ENCODE measurements at places on chromosomes 12 and 14. TPM values are rescaled to one million over a fixed set of nuclear protein-coding genes. Genes with fewer than 3 reads are reported as not detected.

GRCh38 chr14:61470261-61470960 is 149.0 kb downstream of the PRKCH start:
- DNase-seq, result no peak

DNA sequence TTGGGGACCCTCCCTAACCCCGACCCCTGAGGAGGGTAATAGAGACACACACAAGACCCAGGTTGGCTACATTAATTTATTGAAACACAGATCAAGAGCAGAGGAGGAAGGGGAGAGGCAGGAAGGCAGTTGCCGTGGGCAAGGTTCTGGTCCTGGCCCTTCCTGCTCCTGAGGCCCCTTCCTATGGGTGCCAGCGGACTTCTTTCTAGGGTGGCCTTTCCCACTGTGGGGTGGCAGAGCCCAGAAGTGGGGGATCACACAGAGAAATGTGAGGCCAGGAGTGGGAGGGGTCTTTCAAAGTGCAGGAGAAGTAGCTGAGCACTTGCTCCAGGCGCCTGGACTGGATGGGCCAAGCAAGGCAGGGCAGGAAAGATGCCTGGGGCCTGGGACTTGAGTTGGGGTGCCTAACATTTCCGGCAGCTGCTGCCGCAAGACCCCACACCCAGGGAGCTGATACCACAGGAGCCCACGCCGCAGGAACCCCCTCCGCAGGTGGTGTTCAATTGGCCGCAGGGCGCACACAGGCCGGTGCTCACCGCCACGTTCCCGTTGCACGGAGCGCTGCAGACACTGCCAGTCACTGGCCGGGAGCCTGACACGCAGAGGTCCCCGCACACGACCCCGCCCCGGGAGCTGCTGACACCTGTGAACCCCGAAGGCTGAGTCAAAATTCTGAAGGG is 5.3 kb downstream of the KRT81 start:
- no peak for DNase-seq

KRT79 gene
- not detected for total RNA-seq

SPX gene
- total RNA-seq, result 0.16 TPM

IGF1 gene
- 5.5 TPM for total RNA-seq

- DNase-seq, result no peak
Observed at GRCh38 chr14:66657780-66658179, 149.8 kb downstream of the GPHN start.

- no peak for DNase-seq
Observed at GRCh38 chr12:132422381-132423043, 67.4 kb upstream of the FBRSL1 start.

DNA sequence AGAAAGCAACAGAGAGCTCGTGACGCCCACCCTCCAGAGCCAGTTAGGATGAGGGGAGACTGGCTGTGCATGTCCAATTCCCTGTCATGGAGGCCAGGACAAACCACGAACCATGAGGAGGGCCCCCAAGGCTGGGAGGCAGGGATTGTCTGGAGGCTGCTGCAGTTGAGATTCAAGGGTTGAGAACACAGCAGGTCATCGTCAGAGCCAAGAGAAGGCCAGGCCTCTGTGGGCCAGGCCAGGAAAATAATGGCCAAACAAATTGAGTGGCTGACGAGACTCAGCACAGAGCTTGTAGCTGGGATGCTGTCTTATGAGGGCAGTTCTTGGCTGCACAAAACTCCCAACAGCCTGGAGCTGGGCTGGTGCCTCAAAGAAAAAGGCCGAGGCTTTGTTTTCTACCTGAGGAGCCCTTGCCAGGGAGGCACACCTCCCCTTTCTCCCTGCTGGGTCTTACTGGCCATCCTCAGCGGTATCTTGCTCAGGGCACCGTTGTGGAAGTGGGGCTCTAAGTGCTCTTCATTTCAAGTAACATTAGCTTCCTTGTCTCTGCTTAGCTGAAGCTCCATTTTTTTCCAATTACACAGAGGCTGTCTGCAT is 665.9 kb downstream of the BCL11B start:
- DNase-seq, result no peak

DNA sequence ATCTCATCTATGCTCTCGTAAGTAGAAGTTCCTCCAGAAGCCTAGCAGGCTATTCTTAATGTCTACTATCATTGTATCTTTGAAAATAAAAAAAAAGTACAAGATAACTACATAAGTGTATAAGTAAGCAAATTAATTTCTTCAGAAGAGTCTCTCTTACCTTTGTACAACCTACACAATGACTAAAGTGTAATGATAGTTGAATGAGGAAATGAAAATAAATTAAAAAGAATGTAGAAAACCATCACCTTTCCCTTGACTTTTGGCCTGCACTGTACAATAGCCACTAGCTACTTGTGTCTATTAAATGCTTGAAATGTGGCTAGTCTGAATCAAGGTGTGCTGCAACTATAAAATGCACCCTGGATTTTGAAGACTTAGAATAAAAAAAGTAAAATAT is 229.9 kb upstream of the FOXN3 start:
- DNase-seq, result no peak

DNA sequence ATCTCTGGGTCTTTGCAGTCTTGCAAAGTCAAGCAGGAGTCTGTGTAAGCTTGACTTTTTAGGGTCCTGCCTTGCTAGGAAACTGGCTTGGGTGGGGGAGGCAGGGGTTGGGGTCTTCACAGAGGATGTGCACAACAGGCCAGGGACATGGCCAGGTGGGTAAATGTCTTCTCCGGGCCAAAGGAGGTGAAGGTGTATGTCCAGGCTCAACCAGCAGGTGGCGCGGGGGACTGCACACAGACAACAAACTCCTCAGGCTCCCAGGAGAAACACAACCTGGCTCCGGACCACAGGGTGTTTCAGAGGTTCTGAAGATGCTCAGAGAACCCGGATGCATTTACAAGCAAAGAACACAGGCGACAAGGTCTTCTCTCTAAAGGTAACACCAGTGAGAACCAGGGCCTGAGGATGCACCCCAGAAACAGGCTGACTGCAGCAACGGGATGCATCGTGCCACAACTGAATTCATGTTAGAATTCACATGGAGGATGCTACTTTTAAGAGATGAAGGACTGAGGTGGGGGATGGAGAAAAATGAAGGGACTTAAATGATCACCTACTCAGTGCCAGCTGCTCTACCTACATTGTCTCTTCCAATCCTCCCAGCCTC is 56.0 kb downstream of the PLEKHG3 start:
- DNase-seq, result no peak

DNA sequence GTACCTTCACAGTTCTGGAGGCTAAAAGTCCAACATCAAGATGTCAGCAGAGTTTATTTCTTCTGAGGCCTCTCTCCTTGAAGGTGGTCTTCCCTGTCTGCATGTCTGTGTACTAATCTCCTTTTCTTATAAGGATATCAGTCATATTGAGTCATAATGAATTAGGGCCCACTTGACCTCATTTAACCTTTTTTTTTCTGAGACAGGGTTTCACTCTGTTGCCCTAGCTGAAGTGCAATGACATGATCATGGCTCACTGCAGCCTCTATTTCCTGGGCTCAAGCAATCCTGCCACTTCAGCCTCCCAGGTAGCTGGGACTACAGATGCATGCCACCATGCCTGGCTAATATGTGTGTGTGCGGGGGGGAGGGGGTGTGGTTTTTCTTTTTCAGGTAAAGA is 41.7 kb downstream of the PPM1H start:
- no peak for DNase-seq

GRCh38 chr14:49420201-49420600 is 166.0 kb downstream of the RPS29 start:
- DNase-seq, result no peak

PLXNC1 gene
- total RNA-seq, result 39.5 TPM

RDH12 gene
- total RNA-seq, result 0.31 TPM

GRCh38 chr14:54659365-54659764 is 92.4 kb downstream of the SAMD4A start:
- no peak for DNase-seq

DNA sequence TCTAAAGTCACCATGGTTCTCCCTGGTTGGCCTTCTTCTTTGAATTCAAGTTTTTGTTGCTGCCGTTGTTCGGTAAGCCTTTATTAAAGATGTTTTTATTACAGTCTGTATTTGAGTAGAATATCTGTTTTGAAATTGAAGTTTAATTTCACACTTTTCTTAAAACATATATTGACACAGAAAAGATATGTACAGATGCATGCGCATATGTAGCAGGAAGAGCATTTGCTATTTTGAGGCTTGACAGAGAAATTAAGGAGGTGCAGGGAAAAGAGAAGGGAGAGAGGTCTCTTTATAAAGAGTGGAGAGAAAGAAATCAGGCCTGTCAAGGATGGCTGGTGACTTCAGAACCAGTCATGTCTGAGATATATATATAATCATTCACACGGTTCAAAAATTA is 46.0 kb upstream of the TRIM9 start:
- DNase-seq, result no peak

DMAC2L gene
- 15.9 TPM for total RNA-seq

- no peak for DNase-seq
Observed at GRCh38 chr14:46137786-46138185, 513.8 kb downstream of the RPL10L start.

DNA sequence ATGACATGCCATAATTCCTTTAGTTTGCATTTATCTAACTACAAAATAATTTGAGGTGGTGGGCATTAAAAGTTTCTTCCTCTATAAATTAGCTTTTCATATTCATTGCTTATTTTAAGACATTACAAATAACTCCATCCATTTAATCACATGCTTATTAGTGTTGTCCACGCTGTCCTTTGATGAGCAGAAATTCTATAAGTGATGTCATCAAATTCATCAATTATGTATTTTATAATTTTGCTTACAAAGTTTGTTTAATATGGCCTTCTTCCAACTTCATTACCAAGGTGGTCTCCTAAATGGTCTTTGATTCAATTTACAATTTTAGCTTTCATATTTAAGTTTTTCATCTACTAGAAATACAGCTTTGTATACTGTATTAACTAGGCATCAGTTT is 173.5 kb downstream of the PRKD1 start:
- no peak for DNase-seq

DNA sequence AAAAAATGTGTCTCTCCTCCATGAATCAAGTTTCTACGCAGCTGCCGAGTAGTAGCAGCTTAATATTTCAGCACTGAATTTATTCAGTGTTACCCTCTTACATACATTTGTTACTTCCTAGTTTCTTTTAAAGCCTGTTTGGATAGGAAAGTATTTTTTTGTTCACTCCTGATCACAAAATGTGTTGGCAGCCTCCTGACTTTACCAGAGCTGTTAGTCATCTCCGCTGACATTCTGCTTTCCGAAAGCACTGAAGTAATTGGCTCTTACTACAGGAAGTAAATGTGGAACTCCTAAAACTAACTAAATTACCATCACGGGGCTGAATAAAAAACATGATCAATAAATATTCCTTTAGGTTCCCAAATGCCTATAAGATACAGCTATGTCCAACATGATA is 225.5 kb downstream of the EPS8 start:
- no peak for DNase-seq

TMTC2 gene
- 22.9 TPM for total RNA-seq

- DNase-seq, result no peak
Observed at GRCh38 chr12:22325218-22325617, 9.3 kb downstream of the ST8SIA1 start.

DNA sequence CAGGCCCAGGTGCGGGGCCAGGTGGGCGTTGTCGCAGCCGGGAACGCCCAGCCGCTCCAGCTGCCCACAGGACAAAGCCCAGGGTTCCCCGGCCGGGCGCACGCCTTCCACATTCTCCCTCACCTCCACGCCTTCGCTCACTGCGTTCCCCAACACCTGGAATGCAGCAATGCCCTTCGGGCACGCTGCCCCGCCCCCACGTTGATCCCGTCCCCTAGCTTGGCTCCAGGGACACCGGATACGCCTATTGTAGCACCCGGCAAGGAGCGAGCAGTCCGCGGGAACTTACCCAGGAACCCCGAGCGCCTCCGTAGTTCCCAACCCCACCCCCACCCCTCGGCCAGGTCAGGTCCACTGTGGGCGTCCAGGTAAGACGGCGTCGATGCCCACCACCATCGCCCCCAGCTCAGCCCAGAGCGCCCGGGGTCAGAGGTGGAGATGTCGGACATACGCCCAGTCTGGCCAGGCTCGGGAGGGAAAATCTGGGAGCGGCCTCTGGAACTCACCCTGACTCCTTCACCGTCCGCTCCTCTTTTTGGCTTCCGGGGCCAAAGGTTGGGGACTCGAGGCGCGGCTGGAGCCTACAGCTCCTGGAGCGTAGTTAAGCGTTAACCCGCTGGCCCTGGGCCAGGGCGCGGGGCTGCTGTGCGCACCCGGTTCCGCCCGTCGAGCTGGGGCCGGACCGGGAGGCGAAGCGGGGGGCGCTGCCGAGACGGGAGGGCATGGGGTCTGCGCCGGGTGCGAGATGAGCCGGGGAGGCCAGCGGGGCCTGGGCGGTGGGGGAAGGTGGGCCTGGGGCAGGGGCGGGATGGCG is 594 bp upstream of the CEP170B start:
- no peak for DNase-seq

MUCL1 gene
- total RNA-seq, result not detected

- no peak for DNase-seq
Observed at GRCh38 chr12:116766285-116766684, 28.2 kb downstream of the RNFT2 start.

- no peak for DNase-seq
Observed at GRCh38 chr14:100901391-100902183, 1.9 kb downstream of the RTL1 start.

TAS2R19 gene
- total RNA-seq, result 28.7 TPM

CATSPERB gene
- 3.7 TPM for total RNA-seq

GRCh38 chr14:20609215-20610001 is 18.2 kb upstream of the RNASE12 start:
- peak; percentile 39 for DNase-seq

DNA sequence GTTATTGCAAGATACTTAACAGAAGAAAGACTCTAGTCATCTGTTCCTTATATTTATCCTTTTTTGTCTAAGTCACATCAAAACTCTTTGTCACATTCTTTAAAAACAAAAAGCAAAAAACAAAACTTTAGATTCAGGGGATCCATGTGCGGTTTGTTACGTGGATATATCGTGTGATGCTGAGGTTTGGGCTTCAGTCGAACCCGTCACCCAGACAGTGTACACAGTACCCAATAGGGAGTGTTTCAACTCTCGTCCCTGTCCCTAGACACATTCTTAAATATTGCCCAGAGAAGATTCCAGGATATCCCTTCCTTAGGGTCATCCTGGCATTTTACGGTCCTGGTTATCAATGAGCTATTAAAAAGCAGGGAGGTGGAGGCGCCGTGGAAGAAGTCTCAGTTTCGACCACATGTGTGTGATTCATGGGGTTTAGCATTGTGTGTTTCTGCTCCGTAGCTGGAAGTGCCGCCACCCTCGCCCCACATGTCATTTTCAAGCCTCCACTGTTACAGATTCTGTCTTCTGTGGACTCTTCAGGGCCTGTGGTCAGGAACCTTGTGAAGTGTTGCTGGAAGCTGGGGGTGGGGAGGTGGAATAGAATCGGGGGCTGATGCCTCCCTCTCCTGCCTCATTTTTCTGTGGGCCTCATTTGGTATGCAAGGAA is 19.9 kb downstream of the CCND2 start:
- no peak for DNase-seq

NAP1L1 gene
- total RNA-seq, result 191 TPM

All from occipital lobe (tissue), 3 donors.